Occipital lobe (tissue), 3 donors: ENCODE measurements at places on chromosomes 2 and 18.

DNA sequence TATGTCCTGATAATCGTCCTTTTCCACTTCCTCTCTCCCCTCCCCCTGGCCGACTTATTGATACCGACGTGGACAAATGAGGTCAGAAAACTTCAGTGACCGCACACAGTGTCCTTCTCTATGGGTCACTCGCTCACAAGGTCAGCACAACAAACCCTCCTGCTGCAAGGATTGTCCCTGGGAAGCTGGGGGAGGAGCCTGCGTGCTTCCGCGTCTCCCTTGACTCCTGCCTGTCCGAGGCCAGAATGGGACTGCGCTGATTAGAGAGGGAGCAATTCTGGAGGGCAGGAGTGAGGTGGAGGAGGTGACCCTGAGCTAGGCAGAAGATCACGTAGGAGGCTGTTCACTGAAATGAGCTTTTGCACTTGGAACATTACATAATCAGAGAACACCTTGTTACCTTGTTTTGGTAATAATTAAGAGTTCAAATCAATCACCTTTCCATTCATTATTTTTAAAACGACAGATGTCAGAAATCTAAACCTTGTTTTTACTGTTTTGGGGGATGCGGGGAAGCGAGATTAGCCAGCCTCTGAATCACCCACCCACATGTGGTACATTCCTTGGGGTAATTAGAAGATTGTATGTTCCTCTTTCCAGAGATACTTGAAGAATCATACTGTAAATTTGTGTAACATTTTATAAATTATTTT lies 70.6 kb downstream of the CTAGE1 start:
- no peak for DNase-seq

DNA sequence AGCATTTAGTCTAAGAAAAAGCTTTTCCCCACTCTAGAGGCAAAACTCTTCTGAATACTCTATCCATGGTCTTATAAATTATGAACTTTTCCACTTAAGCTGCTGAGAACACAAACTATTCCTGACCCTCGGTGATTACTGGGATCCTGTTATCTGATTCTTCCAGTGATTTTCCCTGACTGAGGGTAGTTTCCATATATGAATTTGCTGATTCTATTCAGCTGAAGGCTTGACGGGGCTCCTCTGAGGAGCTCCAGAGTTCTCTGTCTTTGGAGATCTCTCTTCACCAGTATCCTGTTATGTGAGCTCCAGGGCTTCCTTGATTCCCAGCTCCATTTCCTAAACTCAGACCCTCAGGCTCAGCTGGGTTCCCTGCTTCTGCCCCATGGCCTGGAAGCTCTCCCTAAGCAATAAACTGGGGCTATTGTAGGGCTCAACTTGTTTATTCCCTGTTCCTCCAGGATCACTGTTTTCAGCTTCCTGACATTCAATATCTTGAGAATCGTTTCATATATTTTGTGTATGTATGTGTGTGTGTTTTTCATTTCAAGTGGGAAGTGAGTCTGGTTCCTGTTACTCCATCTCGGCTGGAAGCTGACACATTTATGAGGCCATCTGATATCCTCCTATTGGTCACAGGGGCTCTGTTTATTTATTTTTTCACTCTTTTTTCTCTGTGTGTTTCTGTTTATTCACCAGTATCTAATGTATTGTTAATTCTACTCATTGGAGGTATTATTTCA lies 78.2 kb downstream of the ARHGAP28 start:
- DNase-seq, result no peak

- no peak for DNase-seq
Measured at GRCh38 chr2:19274439-19274838, 84.0 kb downstream of the OSR1 start.

DNA sequence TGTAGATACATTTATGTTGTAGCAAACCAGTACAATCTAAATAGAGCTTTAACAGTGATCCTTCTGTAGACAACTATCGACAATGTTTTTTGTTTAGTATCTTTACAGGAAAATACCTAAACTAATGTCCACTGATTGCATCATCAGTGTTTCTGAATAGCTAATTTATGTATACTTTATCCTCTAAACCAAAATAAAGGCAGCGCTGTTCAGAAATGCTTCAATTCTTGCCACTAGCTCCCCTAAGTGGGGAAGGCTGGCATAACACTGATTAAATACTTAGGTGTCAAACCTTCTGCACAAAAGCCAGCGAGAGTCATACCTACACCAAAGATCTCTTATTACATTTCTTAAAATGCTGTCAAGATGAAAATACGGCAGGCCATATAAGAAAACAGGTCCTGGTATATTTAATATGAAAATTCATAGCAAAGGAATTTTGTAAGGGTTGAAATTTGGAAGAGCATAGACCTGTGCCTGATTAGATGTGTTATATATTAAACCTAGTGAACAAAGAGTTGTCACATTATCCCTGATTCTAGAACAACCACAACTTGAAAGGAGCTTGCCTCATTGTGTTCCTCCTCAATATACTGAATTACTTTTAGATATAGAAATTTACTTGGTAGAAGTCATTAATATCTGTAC lies 1693.4 kb upstream of the SLC39A10 start:
- no peak for DNase-seq

- no peak for DNase-seq
Measured at GRCh38 chr18:65721619-65722018, 29.2 kb upstream of the CDH7 start.

GRCh38 chr2:48016225-48017019 lies 110.1 kb upstream of the FBXO11 start:
- no peak for DNase-seq

DNA sequence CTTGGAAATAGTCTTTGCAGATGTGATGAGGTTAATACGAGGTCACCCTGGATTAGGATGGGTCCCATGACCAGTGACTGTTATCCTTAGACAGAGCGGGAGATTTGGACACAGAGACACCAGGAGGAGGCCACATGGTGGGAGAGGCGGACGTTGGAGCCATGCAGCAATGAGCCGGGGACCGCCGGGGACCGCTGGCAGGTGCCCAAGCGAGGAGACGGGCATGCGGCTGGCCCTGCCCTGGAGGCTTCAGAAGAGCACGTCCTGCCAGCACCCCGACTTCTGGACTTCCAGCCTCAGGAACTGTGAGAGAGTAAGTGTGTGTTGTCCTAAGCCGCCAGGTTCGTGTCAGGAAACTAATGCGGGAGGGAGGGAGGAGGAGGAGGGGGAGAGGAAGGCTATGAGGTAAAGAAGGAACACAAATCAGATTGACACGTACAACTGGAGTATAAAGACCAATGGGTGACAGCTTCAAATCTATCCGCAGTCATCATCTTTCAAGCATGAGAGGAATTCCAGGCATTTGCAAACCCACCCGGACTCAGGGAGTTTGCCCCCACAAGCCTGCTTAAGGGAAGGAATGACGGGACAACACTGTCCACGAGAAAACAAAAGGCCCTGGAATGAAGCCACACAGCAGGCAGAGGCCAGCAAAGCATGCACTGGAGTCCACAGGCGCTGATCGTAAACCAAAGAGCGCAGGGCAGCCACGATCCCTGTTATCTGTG lies 11.6 kb upstream of the BOK start:
- no peak for DNase-seq

- no peak for DNase-seq
Measured at GRCh38 chr18:53441761-53442414, 782.6 kb downstream of the MBD2 start.

DNA sequence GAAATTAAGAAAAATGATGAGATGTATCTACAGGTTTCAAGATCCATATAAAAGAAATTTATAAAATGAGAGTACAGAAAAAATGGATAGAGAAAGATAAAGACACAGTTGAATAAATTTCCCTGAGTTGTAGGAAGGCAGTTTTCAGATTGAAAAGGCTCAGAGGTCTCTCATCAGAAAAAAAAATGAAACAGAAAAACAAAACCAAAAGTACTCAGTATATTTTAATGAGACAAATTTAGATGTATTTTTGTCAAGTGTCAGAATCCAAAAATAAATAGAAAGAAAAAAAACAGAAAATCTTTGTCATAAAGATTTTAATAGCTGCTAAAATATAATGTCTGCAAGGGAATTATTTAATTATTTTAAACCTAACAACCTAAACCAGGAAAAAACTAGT lies 520.5 kb downstream of the KCNJ3 start:
- no peak for DNase-seq

GRCh38 chr18:46421973-46422551 lies 235.0 kb downstream of the LOXHD1 start:
- DNase-seq, result no peak

- no peak for DNase-seq
Measured at GRCh38 chr2:186540941-186541340, 48.9 kb upstream of the ITGAV start.
